ENCODE measurements at places on chromosomes 7 and 10.

GRCh38 chr7:154512121-154512833 lies 460.1 kb downstream of the DPP6 start:
- no peak for DNase-seq

DNA sequence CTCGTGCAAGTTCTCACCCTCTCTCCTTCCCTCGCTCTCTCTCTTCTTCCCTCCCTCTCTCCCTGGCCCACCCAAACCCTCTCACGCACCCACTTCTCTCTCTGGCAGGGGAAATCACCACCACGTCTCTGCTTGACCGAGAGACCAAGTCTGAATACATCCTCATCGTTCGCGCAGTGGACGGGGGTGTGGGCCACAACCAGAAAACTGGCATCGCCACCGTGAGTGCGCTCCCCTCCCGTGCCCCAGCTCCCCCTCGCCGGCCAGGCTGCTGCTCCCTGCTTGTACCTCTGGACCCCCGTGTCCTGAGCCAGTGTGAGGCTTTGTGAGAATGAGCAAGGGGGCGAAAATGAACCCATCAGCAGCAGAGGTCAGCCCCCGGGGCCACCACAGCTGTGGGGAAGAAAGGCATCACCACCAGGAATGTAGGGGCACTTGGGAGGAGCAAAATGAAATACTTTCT lies 25.5 kb downstream of the C10orf105 start:
- DNase-seq, result no peak

DNA sequence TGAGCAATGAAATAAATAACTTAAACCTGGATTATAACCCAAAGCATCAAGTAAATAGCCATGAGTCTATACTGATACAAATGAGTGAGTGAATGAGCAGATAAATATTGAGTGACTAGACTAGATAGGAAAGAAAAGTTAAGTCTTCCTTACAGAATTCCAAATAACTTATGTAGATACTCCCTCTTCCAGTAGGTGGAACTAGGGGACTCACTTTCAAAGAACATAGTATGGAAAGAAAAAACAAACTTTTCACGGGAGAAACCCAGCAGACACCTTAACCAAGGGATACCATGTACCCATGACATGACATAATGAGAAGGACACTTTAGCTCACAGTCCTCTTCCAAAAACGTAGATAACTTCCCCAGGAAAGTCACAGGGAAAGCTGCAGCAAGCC lies 32.2 kb downstream of the CSGALNACT2 start:
- no peak for DNase-seq

- peak; percentile 83 for DNase-seq
Measured at GRCh38 chr10:8416192-8416701, 361.8 kb downstream of the GATA3 start.

GRCh38 chr10:127254276-127254675 lies 57.9 kb upstream of the INSYN2A start:
- DNase-seq, result peak; percentile 58

DNA sequence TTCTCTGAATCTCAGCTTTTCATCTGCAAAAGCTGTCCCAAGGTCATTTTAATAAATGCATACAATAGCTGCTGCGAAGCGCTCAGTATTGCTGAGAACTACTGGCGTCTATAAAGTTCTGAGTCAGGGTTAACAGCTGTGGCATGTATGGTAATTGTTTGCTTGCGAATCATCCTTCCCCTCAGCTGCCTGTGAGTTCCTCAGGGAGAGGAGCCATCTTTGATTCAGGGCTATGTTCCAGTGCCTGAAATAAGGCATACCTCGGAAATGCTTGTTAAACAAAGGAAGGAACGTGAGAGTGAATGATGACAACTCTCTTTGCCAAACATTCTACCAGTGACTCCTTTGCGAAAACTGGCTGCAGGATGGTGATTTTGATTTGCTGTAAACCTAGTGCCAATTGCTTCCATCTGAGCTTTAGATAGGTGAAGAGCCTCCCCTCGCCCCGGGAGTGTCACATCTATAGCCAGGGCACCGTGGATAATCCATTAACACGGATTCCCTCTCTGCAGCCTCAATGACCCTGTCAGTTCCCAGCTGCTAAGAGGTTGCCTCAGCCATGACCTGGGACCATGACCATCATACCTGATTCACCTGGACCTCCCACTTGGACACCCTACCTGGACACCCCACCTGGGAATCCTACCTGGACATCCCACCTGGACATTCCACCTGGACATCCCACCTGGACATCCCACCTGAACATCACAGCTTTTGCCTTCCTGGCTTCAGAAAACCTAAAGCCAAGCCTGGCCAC lies 39.6 kb downstream of the GPRIN2 start:
- DNase-seq, result peak; percentile 52

DNA sequence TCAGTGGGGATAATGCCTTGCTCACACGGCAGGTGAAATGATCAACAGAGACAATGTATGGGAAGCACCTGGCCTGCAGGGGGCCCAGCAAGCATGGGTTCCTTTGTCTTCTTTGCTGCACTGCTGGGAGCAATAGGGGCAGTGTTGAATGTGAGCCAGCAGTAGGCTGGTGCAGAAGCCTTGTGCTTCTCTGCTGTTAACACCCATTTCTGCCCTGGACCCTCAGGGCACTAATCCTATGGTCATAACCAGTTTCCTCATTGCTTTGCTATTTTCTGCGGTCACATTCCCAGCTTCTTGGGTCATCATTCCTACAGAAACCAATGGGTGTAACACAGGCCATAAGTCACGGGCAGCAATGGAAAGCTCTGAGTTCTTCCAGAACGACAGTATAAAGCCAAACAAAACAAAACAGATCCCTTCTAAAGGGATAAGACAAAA lies 10.9 kb upstream of the LGI1 start:
- no peak for DNase-seq

Data from activated CD4-positive, alpha-beta T cell treated with anti-CD3 and anti-CD28 coated beads, Interleukin-2, amount 10 ng/mL, durations not matched to agents 24 days and 14 days (primary cell).